Effector CD4-positive, alpha-beta T cell (primary cell): ENCODE measurements at places on chromosomes 12 and 14.
A peak's percentile ranks its signal among the peaks of the same experiment; 100 is the strongest.

- no peak for DNase-seq
Measured at GRCh38 chr12:3405821-3406220, 85.2 kb upstream of the PRMT8 start.

DNA sequence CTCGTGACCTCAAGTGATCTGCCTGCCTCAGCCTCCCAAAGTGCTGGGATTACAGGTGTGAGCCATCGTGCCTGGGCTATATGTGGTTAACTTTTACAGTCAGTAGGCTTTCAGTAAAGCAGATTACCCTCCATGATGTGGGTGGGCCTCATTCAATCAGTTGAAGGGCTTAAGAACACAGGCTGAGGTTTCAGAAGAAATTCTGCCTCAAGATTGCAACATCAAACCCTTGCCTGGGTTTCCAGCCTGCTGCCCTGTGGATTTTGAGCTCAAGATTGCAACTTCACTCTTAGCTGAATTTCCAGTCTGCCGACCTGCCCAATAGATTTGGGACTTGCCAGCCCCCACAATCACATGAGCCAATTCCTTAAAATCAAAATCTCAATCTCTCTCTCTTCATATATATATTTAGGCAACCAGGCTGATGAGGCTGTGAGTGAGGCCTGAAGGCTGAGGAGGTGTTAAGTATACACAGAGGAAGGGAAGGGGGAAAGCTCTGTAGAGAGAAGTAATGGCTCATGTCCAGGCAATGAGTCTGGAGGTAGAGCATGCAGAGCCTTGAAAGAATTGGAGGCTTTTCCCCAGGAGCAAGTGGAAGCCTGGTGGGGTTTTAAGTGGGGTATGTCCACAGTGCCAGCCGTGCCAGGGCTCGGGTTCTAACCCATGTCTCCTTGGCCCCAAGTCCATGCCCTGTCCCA lies 33.3 kb upstream of the ACTN1 start:
- DNase-seq = no peak

GRCh38 chr14:28242895-28243294 lies 523.7 kb upstream of the FOXG1 start:
- DNase-seq = no peak

- no peak for DNase-seq
Measured at GRCh38 chr12:104473374-104473983, 16.7 kb downstream of the CHST11 start.

GRCh38 chr12:64737539-64737938 lies 21.7 kb downstream of the GNS start:
- no peak for DNase-seq

DNA sequence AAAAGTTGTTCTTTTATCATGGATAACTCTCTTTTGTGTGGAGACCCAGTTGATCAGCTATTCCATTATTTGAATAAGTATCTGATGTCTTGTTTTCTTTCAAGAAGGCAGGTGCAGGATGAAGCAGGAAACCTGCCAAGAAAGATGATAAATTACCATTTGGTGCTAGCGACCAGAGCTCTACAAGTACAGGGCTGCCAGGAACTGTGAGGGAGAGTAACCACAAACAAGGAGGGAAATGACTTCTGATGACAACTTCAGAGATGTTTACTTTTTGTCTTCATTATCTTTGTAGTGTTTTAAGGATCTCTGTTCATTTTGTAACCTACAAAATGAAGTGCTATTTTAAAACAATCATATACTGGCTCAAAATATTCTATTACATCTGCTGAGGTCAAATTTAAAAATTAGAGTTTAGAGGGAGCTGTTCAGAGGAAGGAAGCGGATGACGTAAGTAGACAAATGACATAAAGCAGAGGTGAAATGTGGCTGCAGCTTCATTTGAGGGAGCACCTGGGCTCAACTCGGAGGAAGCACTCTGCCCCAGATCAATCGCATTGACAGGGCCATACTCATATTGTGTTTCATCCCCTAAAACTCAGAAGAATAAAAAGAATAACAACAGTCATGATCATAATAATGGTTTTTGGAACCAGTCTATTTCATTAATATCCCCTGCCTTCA lies 226.8 kb downstream of the C12orf42 start:
- no peak for DNase-seq

DNA sequence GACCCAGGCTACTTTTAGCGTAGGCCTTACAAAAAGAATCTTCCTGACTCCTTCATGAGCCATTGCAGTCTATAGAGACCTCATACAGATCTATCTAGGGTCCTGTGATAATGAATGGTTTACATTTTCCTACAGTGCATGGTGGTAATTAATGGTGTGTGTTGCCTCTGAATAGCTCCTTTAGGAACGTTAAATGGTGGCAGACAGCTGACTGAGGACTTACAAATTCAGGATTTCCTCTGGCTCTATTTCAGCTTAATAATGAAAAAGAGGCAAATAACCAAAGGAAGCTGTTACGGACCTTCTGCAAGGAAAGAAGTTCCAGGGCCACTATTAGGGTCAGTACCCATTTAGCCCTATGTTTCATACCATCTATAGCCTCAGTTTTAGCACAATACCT lies 5.1 kb downstream of the IKBIP start:
- no peak for DNase-seq

DNA sequence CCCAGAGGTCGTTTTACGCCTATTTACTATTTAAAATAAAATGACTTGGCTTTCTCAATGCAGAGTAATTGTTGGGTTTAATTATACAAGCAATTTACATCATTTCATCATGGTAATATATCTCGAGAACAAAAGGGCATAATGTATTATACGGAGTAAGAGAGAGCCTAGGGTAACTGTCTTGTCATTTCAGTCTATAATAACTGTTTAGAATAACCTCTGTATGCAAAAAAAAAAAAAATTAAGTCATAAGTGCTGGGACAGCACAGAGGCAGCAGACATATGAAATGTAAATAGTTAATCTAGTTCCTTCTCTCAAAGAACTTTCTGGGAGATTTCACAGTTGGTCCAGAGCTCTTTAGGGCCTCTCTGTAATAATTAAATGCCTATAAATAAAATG lies 284.9 kb downstream of the TMTC2 start:
- no peak for DNase-seq

- no peak for DNase-seq
Measured at GRCh38 chr14:105447651-105448640, 26.7 kb upstream of the CRIP2 start.

DNA sequence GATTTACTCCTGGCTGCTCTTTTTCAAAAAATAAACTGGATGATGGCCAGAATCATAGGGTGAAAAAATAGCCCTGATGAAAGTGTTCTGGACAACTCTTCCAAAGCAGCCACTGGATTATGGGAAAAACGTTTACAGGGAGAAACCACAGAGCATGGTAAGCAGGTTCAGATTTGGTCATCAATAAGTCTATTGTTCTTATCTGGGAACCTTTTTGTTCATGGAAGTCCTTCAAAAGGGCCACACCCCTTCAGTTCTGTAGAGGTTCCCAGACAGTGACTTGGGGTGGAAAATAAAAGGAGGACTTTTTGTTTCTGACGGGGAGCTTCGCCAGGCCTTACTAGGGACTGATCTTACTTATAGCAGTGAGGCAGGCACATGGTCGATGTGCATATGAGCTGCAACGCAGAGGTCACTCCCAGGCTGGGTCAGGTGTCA lies 117.4 kb upstream of the SLC38A2 start:
- DNase-seq = no peak

GRCh38 chr12:28586481-28586880 lies 396.2 kb downstream of the CCDC91 start:
- no peak for DNase-seq

GRCh38 chr14:22837114-22837749 lies 847 bp downstream of the MMP14 start:
- DNase-seq = no peak

DNA sequence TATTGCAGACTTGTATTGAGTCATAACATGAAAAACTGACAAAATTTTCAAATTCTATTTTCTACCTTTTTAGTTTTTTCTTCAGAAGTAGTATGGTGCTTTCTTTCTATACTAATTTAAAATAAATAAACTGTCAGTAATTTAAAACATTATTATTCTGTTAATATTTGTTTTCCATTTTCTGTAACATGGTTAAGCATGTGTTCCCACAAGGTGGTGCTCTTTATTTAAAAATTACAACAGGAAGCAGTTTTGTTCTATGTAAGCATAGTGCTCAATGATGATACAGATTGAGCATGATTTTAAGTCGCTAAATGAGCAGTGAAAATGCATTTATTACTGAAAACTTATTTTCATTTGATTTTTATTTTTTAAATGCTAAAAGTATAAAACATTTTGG lies 114.6 kb downstream of the PPFIA2 start:
- DNase-seq = no peak

DNA sequence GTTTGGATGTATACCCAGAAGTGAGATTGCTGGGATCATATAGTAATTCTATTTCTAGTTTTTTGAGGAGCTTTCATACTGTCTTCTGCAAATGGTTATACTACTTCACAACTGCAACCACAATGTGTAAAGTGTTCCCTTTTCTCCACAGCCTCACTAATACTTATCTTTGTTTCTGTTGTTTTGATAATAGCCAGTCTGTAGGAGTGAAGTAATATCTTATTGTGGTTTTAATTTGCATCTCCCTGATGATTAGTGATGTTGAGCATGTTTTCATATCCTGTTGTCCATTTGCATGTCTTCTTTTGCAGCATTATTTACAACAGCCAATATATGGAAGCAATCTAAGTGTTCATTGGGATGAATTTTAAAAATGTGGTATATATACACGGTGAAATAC lies 29.9 kb downstream of the GABARAPL1 start:
- no peak for DNase-seq

- no peak for DNase-seq
Measured at GRCh38 chr14:23173031-23173430, 10.4 kb downstream of the SLC7A8 start.

- DNase-seq = no peak
Measured at GRCh38 chr14:104665657-104666522, 23.5 kb upstream of the INF2 start.

GRCh38 chr12:54479421-54479820 lies 6.0 kb upstream of the GTSF1 start:
- DNase-seq = no peak

- DNase-seq = no peak
Measured at GRCh38 chr12:131505561-131505960, 205.3 kb upstream of the SFSWAP start.

DNA sequence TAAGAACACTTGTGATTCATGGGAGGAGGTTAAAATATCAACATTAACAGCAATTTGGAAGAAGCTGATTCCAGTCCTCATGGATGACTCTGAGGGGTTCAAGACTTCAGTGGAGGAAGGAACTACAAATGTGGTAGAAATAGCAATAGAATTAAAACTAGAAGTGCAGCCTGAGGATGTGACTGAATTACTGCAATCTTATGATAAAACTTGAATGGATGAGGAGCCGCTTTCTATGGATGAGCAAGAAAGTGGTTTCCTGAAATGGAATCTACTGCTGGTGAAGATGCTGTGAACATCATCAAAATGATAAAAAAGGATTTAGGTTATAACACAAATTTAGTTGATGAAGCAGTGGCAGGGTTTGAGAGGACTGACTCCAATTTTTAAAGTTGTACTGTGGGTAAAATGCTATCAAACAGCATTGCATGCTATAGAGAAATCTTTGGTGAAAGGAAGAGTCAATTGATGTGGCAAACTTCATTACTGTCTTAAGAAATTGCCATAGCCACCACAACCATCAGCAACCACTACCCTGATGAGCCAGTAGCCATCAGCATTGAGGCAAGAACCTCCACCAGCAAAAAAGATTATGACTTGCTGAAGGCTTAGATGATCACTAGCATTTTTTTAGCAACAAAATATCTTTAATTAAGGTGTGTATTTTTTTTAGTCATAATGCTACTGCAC lies 25.9 kb upstream of the MTERF2 start:
- no peak for DNase-seq

- no peak for DNase-seq
Measured at GRCh38 chr12:79151956-79152355, 287.4 kb downstream of the SYT1 start.

DNA sequence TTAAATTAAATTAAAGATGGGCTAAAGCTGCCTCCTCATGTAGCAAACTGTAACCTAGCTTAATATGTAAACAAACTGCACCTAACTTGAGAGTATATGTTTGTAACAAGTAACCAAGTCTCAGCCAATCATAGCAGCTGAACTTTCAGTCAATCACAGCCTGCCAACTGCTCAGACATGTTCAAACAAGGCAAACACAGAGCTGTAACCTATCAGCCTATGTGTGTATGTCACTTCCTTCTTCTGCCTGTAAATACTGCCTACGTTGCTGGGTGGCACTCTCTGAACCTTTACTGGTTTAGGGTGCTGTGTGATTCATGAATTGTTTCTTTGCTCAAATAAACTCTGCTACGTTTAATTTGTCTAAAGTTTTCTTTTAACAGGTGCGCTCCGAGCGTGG lies 2.9 kb downstream of the SERPINA6 start:
- no peak for DNase-seq

- peak; percentile 36 for DNase-seq
Measured at GRCh38 chr12:1606021-1606622, 11.7 kb upstream of the FBXL14 start.

DNA sequence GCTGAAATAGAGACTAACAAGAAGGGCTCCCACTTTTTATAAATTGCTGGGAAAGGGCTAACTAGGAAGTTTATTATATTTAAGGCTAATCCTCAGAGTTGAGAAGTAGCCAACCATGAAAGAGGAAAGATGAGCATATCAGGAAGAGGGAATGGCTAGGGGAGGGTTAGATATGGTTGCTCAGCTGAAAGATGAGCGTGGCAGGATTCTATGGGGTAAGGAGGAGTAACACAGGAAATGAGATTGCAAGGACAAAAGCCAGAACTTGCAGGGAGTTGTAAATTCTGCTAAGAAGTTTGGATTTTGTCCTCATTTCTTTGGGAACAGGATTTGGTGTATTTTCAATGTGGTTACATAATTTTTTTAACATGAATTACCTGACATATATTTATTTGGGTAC lies 127.4 kb upstream of the ATP2B1 start:
- no peak for DNase-seq

DNA sequence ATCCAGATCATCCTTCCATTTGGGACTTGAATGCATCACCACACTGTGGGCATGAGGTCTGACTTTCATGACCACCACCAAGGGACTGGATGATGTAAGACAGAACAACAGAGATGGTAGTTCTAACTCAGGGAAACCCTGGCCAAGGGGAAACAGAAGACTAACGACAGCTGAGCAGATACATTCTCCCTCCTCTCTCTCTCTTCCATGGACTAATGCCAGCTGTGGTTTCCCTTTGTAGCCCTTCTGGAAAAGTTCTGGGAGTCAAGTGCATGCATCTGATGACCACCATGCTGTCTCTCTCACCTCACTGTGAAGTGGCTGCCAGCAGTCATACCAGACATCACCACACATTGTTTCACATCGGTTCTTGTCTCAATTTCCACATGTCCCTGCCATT lies 3.4 kb downstream of the TAS2R30 start:
- DNase-seq = no peak

- DNase-seq = no peak
Measured at GRCh38 chr12:103368167-103368566, 127.6 kb downstream of the C12orf42 start.

GRCh38 chr12:180445-180844 lies 33.5 kb downstream of the SLC6A12 start:
- DNase-seq = no peak

DNA sequence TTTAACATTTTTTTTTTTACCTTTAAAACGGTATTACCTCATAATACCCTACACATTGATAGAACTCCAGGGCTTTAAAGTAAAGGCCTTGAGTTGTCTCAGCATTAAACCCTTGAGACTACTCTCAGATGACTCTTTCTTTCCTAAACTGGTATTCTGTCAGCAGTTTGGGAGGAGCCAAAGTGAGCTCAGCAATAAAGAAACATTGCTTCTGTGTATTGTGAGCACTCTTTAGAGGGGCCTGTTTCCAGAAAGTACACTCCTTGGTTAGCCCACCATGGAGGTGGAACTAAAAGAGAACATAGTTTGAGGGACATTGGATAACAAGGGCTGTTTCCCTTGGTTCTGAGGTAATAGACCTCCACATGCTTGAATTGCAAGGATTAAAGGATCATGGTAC lies 20.4 kb downstream of the MAP3K12 start:
- DNase-seq = no peak
